ENCODE measurements at places on chromosomes 12 and 14. TPM values are rescaled to one million over a fixed set of nuclear protein-coding genes. Genes with fewer than 3 reads are reported as not detected.

The SAMD4A gene
- total RNA-seq: 4.6 TPM

The RHOJ gene
- total RNA-seq: not detected

The MYH7 gene
- total RNA-seq: 0.06 TPM

The MARS1 gene
- total RNA-seq: 423 TPM

The ACAD10 gene
- 14.4 TPM for total RNA-seq

DNA sequence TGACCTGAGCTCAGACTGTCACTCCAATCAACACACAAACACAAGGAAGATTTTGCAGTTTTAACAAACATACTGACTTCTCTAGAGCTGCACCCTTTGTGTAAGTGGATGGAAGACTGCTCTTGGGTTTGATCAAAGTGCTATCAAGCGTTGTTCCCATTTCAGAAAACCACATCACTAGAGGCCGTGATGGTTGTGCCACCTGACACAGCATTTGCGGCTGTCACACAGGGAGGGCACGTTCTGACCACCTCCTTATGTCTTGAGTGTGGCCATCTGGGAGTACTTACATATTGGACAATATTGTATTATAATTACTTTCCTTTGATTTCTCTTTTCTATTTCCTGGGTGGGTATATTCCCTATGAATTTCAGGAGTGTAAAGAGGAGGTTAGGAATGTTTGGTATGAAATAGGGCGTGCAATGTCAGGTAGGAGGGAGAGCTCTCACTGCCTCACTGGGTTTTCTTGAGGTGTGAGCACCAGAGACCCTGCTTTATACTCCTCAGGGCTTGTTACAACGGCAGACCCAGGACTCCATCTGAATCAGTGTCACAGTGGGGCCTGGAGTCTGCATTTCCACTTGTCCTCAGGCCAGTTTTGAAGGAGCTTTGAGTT is 74.3 kb downstream of the SYNE3 start:
- H3K27me3 ChIP-seq: no peaks in the 10 kb centered on the region
- DNase-seq: no peak
- peaks cover 7% of the 10 kb centered on the region for H3K4me1 ChIP-seq
- peaks cover 12% of the 10 kb centered on the region for H3K36me3 ChIP-seq
- no peak overlapping the region for H3K4me3 ChIP-seq

DNA sequence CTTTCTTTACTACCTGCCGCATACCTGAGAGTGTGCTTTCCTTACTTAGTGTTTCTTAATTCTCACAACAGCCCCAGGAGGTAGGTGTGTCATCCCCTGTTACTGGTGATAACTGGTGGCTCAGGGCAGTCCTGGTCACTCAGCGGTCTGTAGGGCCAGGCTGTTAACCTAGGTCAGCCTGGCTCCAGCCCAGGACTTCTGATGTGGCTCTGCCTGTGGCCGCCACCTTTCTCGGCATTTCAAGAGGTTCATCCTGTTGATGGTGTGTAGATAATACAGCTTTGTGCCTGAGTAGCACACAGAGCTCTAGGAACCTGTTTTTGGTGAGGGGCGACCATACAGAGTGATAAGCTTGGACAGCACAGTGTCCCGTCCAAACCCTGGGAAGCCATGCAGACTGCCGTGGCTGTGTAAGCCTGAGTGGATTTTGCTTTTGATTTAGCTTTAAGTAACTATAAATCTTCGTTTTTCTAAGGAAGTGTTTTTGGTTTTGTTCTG is 11.9 kb upstream of the DNAH10 start:
- no peak overlapping the region for H3K4me3 ChIP-seq
- no peak for DNase-seq
- peaks cover 6% of the 10 kb centered on the region for H3K4me1 ChIP-seq
- H3K27ac ChIP-seq: no peak overlapping the region
- H3K27me3 ChIP-seq: no peaks in the 10 kb centered on the region
- peaks cover 32% of the 10 kb centered on the region for H3K36me3 ChIP-seq

GRCh38 chr12:122740351-122740750 is 9.7 kb upstream of the HCAR1 start:
- H3K4me1 ChIP-seq: peaks cover 7% of the 10 kb centered on the region
- H3K27me3 ChIP-seq: no peaks in the 10 kb centered on the region
- no peak overlapping the region for H3K27ac ChIP-seq
- H3K4me3 ChIP-seq: no peak overlapping the region

- no peaks in the 10 kb centered on the region for H3K36me3 ChIP-seq
- H3K4me1 ChIP-seq: no peaks in the 10 kb centered on the region
- no peak overlapping the region for H3K27ac ChIP-seq
Observed at GRCh38 chr12:130707571-130707891, 8.6 kb downstream of the RIMBP2 start.

- H3K27ac ChIP-seq: peak overlapping the region; percentile 34
- H3K4me3 ChIP-seq: no peak overlapping the region
- no peak for DNase-seq
- H3K4me1 ChIP-seq: no peaks in the 10 kb centered on the region
- H3K36me3 ChIP-seq: peaks cover 16% of the 10 kb centered on the region
Observed at GRCh38 chr12:3622021-3622821, 130.7 kb downstream of the CRACR2A start.

DNA sequence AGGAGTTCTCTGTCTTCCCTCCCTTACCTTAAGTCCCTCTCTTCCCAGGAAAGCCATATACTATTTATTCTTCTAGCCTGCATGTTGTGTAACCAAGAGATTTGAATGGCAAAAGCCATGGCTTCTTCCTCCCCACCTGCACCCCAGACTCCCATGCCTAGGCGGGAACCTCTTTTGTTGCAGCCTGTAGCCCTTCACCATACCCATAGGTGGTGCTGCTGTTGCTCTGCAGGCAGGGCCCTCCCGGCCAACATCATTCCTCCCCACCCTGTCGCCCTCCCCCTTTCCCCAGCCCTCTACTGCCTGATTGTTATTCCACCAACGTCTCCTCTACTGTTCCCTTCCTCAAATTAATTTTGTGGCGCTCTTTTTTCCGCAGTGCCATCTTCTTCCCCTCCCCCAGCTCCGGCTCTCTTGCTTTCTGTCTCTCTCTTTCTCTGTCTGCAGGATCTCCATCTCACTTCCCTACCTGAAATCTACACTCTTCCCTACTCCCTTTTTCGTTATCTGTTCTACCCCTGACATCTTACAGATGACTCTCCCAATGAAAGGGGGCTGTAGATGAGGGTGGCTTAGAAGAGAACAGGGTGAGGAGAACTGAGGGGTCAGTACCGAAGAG is 13.8 kb downstream of the NGDN start:
- H3K4me1 ChIP-seq: no peaks in the 10 kb centered on the region
- H3K27ac ChIP-seq: no peak overlapping the region

DNA sequence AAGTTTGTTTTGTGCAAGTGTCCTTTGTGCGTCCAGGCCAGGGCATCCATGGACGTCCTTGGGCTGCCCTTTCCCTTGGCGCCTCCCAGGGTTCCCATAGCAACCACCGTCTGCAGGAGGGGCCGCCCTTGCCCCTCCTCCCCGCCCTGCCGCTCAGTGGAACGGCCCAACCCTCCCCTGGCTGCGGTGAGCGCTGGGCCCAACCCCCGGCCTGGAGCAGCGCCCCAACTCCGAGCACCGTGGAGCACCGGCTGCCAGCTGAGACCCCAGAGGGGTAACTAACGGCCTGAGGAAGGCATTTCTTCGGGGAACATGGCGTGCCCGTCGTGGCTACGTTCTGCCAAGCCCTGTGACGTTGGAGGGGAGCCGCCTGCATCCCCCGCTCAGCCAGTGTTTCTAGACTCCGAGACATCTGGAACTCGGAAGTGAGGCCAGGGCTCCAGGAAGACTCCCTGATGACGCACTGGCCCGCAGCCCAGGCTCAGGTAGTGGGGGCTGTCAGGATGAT is 5.3 kb upstream of the ACACB start:
- H3K4me3 ChIP-seq: peak overlapping the region; percentile 67
- H3K4me1 ChIP-seq: peaks cover 20% of the 10 kb centered on the region
- peak; percentile 61 for DNase-seq
- peaks cover 12% of the 10 kb centered on the region for H3K36me3 ChIP-seq

- H3K4me3 ChIP-seq: no peak overlapping the region
- no peak overlapping the region for H3K27ac ChIP-seq
- no peaks in the 10 kb centered on the region for H3K27me3 ChIP-seq
- DNase-seq: no peak
- H3K4me1 ChIP-seq: peaks cover 27% of the 10 kb centered on the region
- peaks cover 43% of the 10 kb centered on the region for H3K36me3 ChIP-seq
Observed at GRCh38 chr14:89481196-89481595, 64.2 kb upstream of the FOXN3 start.

GRCh38 chr12:89474615-89475014 is 50.0 kb downstream of the GALNT4 start:
- H3K36me3 ChIP-seq: no peaks in the 10 kb centered on the region
- peak overlapping the region; percentile 30 for H3K27ac ChIP-seq
- DNase-seq: no peak
- no peak overlapping the region for H3K4me3 ChIP-seq
- H3K27me3 ChIP-seq: no peaks in the 10 kb centered on the region

DNA sequence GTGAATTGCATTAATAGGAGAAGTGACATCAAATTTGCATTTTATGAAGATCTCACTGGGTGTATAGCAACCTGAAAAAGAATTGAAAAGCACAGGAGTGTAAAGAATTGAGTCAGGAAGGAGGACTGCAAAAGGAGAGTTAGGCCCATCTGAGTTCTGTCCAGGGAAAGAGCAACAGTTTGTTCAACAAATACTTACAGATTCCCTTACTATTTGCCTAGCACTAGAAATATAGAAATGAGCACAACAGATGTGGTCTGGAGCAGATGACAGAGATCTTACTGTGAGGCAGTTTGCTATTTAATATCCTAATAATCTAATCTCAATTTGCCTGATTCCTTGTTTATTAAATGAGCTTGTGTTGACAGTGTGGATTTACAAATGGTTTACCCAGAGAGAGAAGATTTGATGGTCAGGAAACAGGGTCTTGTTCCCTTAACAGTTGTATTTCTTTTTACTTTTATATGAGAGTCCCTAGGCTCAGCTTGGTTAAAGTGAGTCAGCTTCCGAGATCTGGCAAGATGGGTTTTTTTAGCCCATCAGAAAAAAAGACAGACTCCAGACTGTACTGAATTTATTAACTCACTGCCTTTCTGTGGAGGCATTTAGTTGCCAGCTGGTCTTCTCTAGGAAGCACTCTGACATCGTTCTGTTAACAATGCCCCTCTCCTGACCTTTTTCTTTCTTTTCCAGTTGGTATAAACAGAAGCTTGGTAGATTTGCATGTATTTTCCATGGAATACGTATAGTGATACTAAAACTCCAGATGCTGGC is 229.7 kb downstream of the TTC6 start:
- H3K36me3 ChIP-seq: no peaks in the 10 kb centered on the region
- H3K4me1 ChIP-seq: no peaks in the 10 kb centered on the region
- no peak overlapping the region for H3K4me3 ChIP-seq

GRCh38 chr14:20632831-20633691 is 8.4 kb downstream of the OR6S1 start:
- H3K27me3 ChIP-seq: peaks cover 55% of the 10 kb centered on the region
- peaks cover 32% of the 10 kb centered on the region for H3K4me1 ChIP-seq
- H3K36me3 ChIP-seq: peaks cover 2% of the 10 kb centered on the region
- H3K27ac ChIP-seq: peak overlapping the region; percentile 89
- H3K4me3 ChIP-seq: peak overlapping the region; percentile 80
- DNase-seq: peak; percentile 64

DNA sequence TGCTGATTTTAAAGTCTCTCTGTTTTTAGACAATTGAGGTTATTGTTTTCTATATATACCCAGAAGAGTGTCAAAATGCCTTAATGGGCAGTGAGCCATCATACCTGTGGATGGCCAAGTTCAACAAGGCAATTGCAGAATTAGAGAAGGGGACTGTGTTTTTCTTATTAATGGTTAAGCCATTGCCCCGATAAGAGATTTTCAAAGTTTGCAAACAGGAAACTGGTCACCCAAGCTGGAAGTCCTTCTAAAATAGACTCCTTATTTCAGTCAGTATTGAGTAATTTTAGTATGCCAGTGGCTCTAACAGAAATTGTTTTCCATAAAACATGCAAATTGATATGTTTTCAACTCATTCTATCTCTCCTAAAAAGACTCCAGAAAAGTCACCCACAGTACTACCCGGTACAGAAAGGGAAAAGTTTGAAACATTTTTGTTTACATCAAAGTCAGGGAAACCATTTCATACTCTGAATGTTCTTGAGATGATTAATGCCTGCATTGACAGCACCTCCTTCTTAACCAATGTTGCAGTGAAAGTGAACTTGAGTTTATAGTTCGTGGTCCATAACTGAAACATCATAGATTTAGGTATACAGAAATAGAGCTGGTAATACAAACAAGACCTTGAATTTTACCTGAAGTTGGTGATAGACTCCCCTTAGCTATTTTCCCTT is 191.1 kb downstream of the TMX1 start:
- DNase-seq: no peak
- no peak overlapping the region for H3K27ac ChIP-seq
- no peak overlapping the region for H3K4me3 ChIP-seq

DNA sequence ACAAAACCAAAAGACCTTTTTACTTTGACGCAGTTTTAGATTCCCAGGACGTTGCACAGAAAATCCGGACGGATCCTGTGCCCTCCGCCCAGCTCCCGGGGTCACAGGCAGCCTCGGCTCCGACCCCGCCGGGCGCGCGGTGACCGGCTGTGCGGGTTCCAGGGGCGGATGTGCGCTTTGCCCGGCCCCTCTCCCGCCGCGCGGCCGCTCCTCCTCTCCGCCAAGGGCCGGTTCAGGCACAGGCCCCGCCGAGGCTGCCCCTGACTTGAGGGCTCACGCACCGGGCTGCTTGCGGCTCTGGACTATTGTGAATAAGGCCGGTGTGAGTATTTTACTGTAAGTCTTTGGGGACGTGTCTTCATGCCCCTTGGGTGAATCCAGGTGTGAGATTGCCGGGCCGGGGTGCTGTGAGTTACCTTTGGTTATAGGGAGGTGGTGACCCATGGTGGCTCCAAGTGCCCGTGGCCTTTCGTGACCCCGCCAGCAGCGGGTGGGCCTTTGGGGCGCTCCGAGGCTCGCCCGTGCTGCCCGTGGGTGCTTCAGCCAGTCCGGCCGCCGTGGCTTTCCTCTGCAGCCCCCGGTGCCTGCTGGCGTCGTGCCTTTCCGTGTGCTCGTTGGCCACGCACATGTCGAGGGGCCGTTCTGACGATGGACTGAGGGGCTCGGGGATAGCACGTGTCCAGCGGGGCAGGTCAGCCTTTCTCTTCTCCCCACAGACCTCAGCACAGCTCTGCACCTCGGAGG is 45.9 kb downstream of the NOC4L start:
- peaks cover 31% of the 10 kb centered on the region for H3K4me1 ChIP-seq
- H3K4me3 ChIP-seq: peak overlapping the region; percentile 79
- H3K36me3 ChIP-seq: peaks cover 9% of the 10 kb centered on the region
- peak overlapping the region; percentile 70 for H3K27ac ChIP-seq

DNA sequence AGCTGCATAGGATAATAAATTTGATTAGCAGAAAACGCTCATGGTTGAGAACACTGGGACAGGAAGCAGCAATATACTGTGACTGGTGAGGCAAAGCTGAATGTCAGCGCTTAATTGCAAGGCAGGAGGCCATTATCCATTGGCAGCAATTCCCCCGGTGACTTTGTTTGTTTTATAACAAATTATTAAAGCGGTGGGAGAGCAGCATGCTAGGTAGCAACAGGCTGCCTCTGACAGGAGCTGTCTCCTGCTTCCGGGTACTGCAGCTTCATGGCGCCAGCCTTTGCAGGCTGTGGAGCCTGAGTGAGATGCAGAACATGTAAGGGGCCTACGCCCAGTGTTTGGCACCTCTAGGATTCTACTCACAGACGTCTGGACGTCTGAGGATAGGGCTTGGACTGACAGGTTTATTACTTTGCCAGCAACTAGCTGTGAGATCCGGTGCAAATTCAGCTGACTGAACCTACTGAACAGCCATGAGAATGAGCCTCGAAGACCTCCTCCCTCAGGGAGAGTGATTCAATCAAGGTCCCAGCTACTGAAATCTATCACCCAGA is 82.1 kb upstream of the SSTR1 start:
- H3K4me3 ChIP-seq: no peak overlapping the region
- no peak for DNase-seq
- H3K36me3 ChIP-seq: no peaks in the 10 kb centered on the region
- no peaks in the 10 kb centered on the region for H3K27me3 ChIP-seq
- H3K4me1 ChIP-seq: peaks cover 29% of the 10 kb centered on the region
- no peak overlapping the region for H3K27ac ChIP-seq

- peaks cover 2% of the 10 kb centered on the region for H3K4me1 ChIP-seq
- DNase-seq: peak; percentile 70
- H3K36me3 ChIP-seq: no peaks in the 10 kb centered on the region
- peaks cover 43% of the 10 kb centered on the region for H3K27me3 ChIP-seq
Observed at GRCh38 chr14:76761136-76761959, at the start of gene VASH1. TSS of gene VASH1 (plus strand) at chr14:76761468. CDS start at chr14:76762822, 1,354 bp downstream.
